ENCODE measurements at places on chromosomes 4 and X. TPM values are rescaled to one million over a fixed set of nuclear protein-coding genes. Genes with fewer than 3 reads are reported as not detected.

Gene FAM47C
- total RNA-seq = not detected

Gene ALB
- total RNA-seq = not detected

Gene MXRA5
- total RNA-seq = not detected

Gene FOXP3
- total RNA-seq = 14.2 TPM

Gene LRRC66
- total RNA-seq = 0.05 TPM

Gene STK32B
- total RNA-seq = not detected

Gene PCSK1N
- total RNA-seq = 0.33 TPM

Gene FAT4
- not detected for total RNA-seq

Gene STPG2
- not detected for total RNA-seq

Gene RAB9B
- 0.17 TPM for total RNA-seq

Gene SMR3B
- not detected for total RNA-seq

Gene SPANXC
- not detected for total RNA-seq
